ENCODE measurements at places on chromosomes 12 and 14.
A peak's percentile ranks its signal among the peaks of the same experiment; 100 is the strongest.

DNA sequence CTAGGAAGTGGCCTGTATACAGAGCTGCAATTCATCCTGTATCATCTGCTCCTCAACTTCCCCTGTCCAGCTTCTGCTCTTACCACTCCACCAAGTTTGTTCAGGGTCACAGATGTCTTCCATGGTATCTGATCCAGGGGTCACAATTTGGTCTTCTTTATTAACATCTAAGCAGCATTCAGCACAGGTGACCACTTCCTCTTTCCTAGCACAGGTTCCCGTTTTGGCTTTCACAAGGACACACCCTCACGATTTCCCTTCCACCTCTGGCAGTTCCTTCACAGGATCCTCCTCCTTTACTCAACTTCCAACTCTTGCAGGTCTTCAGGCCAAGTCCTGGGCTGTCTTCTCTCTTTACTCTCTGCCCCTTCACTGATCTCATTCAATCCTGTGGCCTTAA is 93.6 kb downstream of the TTC7B start:
- DNase-seq = no peak

DNA sequence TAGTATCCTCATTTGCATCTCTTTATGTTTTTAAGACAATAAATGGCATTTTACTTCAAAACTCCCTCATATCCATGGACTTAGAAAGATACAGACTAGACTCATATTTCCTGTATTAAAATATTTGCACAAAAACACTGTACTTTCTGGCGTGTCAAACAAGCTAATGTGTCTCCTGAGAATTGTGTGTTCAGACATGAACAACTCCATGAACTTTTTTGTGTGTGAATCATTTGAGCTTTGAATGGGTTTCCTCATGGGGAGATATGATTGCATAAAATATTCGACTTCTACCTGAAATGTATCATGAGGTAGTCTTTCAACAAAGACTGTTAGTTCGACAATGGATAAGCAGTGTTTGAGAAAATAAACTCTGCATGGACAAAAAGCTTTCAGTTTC is 58.8 kb downstream of the TMEM30B start:
- DNase-seq = no peak

- DNase-seq = no peak
Measured at GRCh38 chr12:124716208-124717130, 147.2 kb downstream of the SCARB1 start.

DNA sequence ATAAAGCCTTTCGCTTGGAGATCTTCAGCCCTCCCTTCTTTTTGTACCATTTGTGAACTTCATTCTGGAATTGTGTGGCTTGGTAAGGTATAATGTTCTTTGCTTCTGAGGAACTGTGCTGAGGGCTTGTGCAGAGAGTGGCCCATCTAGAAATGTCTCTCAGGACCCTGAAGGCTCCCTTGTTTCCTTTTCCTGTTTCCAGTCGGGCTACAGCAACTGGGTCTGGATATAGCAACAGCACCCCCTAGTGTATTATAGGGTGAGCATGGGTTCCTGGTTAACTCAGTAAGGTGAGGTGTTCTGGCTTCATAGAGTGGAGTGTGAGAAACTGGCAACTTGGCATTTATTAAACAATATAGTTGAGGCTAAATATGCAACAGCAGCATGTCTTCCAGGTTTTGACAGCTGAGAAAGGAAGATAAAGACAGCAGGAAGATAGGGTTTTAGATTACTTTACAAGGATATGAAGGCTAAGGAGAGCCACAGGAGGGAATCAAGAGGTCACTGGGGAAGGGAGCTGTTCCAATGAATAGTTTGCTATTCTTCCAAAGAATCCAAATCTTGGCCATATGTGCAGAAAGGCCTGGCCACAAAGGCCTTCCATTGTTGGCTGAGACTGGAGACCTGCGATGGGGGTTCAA is 49.1 kb upstream of the RNU6-8 start:
- DNase-seq = peak; percentile 55

DNA sequence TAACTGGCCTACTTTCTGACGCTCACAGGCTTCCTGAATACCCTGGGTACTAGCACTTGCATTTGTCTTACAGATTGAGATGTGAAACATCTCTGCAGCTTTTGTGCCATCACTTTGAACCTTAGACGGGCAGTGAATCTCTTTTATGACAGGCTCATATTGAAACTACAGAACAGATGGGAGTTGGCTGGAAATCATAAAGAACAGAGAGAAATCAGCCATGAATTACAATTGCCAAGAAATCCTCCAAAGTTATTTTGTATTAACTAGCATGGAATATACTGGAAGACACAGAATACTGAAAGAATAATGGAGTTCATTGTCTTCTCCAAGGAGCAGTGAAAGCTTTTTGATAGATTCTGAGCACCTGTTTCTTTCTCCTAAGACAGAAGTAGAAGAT is 32.7 kb downstream of the MYF5 start:
- no peak for DNase-seq

- no peak for DNase-seq
Measured at GRCh38 chr12:48118284-48118871, 786 bp upstream of the PFKM start.

DNA sequence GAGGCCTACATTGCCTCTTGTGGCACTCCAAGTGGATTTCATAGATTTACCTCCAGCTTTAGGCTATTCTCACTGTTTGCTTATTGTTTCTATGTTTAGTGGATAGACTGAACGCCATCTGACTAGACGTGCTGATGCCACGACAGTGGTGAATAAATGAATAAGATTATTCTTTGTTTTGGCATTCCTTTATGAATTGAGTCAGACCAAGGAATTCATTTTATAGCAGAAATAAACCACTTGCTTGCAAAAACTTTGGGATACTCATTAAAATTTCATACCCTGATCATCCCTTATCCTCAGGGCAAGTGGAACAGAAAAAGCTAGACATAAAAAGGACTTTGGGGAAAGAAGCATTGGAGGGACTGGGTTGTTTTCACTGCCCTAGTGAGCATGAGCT is 71.7 kb upstream of the FERMT2 start:
- no peak for DNase-seq

GRCh38 chr14:96088911-96089310 is 49.7 kb downstream of the C14orf132 start:
- DNase-seq = no peak

- peak; percentile 24 for DNase-seq
Measured at GRCh38 chr14:24232645-24233537, at the start of gene GMPR2. Gene GMPR2 (plus strand): TSS chr14:24232929. CDS start chr14:24233254, 325 bp downstream.

DNA sequence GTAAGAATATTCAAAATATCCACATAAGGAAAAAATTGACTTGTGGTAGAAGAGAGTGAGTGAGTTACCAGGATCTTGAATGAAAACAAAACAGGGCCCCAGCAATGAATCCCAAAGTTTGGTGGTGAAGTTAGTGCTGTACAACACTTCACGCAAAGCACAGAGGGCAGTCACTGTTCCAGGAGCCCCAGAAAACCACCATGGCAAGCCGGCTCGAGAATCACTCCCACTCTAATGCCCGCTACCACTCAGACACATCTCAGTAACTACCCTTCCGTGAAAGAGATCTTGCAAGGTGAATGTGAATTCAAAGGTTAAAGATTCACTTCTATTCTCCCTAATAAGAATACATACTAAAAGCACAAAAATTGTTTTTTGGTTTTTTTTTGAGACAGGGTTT is 30.1 kb downstream of the CLIP1 start:
- no peak for DNase-seq

GRCh38 chr12:12992418-12993130 is 7.5 kb downstream of the HEBP1 start:
- DNase-seq = no peak

- no peak for DNase-seq
Measured at GRCh38 chr14:73753887-73754795, 40.0 kb upstream of the PNMA1 start.

- DNase-seq = peak; percentile 40
Measured at GRCh38 chr14:105281371-105282097, 19.3 kb downstream of the BRF1 start.

DNA sequence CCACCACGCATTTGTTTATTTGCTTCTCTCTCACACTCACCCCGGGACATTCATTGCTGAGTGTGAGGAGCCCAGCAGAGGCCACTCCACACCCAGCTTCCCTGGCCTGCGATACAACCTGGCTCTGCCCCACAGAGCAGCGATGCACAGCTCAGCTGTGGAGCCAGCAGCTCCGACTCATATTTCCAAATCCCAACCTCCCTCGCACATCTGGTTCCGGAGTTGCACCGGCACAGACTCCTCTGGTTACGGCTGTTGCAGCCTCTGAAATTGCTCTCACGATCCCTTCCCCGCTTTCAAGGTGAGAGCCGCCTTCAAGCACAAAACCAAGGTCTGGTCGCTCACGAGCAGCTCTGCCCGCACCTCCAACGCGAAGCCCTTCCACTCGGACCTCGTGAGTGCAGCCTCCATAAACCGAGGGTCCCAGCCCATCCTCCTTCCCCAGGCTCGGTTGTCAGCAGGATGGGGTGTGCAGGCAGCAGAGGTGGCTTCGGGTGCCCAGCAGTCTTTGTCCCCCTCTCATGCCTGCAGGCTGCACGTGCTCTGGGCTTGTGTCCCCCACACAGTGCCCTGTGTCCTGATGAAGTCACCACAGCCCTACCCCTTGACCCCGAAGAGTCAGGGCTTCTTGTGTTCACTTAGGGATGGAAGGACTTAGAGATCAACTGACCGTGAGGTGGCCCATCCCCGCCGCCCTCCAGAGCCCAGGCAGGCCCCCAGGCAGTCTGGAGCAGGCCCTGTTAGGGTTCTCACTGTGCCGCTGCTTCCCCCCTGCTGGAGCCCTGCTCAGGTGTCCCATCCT is 184.3 kb downstream of the ADGRD1 start:
- no peak for DNase-seq

GRCh38 chr12:7935590-7936581 is at the start of gene SLC2A3:
Gene SLC2A3 (minus strand): TSS chr12:7936187. CDS start chr12:7936034, 153 bp downstream.
- peak; percentile 91 for DNase-seq

DNA sequence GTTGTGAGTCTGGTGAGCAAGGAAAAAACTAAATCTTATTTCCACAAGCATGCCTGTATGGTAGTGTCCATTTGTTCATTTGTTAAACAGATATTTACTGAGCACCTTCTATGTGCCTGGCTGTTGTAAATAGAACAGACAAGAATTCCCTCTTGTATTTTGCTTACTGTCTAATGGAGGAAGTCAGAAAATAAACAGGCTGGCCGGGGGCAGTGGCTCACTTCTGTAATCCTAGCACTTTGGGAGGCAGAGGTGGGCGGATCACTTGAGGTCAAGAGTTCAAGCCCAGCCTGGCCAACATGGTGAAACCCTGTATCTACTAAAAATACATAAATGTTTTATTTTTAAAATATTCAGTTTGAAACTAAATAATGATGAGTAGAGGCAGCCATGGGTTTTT is 79.3 kb downstream of the GTF2A1 start:
- DNase-seq = no peak

DNA sequence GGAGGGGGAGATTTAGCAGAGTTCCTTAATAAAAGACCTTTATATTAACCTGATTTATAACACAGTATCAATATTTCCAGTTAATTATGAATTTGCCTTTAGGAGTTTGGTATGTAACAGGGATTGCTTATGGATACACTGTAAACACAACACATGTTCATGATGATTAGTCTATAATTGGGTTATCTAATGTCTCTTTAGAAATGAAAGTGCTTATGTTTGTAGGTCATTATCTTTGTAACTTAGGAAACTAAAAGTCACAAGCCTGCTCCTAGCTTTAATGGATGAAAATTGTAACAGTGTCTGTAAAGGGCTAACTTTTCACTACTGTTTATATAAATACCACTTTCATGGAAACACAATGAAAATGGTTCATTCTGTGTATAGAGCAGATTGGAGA is 9.4 kb downstream of the PDE3A start:
- DNase-seq = no peak

GRCh38 chr14:65631040-65631439 is 218.5 kb downstream of the FUT8 start:
- DNase-seq = no peak

GRCh38 chr12:121175383-121176119 is 34.4 kb upstream of the P2RX4 start:
- no peak for DNase-seq

DNA sequence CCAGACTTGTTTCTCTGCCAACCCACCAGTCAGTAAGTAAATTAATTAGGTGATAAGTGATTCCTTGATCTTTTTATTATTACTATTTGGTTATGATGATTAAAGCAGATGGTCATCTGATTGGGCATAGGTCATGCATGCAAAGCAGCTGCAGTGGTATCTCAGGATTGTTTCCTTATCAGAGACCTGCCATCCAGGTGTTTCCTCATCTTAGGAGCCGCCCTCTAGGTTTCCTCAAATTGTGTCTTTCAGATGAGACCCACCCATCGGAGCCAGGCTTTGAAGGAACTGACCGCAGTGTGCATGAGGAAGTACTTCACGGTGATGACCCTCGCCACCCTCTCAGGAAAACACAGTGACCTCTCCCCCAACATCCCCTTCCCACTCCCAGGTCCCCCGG is 63.3 kb downstream of the ZFP36L1 start:
- no peak for DNase-seq

GRCh38 chr14:51298895-51299294 is 58.8 kb downstream of the TMX1 start:
- DNase-seq = no peak

DNA sequence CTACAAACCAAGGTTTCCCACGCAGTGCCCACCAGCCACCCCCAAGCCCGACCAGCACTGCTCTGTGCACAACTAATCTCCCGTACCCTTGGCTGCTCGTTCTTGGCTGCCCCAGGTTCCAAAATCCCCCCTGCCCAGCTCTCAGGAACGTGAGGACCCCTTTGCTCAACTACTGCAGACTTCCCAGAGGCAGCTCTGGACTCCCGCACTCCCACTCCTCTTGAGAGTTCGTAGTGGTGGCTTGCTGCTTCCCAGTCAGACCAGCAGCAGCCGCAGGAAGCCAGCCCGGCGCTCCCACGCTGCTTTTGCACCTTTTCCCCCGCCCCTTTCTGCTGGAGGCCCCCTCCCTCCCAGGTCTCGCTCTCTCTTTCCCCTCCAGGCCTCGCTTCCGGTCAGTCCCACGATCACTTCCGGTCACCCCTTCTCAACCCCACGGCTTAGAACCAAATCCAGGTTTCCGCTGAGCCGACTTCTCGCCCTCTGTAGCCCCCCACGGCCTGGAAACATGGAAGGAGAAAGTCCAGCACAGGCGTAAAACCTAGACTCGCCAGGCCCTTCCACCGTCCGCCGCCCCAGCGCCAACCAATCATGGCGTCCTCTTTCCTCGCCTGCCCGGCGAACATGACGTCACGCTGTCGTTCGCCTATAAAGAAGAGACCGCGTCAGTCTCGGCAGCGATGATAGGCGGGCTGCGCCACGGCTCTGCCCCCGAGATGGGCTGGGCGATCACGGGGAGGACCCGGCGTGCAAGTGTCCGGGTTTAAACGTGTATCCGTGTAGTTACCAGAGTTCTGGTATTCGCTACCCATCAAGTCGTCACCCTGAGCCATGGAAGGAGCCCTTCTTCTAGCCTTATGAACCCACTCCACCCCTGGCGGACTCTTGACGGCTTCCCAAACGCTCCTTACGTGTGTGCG is at the start of gene TFCP2:
Gene TFCP2 (minus strand): TSS at position 621 of the 917 bp plus-strand sequence. CDS start 713 bp downstream, outside the sequence.
- peak; percentile 93 for DNase-seq
